ENCODE measurements at places on chromosomes 4 and X.

- no peaks in the 10 kb centered on the region for H3K4me1 ChIP-seq
- no peaks in the 10 kb centered on the region for H3K27me3 ChIP-seq
- no peak overlapping the region for H3K4me3 ChIP-seq
- no peak overlapping the region for H3K27ac ChIP-seq
These were observed 346.7 kb downstream of the TRIML1 start for GRCh38 chr4:188485906-188486305.

DNA sequence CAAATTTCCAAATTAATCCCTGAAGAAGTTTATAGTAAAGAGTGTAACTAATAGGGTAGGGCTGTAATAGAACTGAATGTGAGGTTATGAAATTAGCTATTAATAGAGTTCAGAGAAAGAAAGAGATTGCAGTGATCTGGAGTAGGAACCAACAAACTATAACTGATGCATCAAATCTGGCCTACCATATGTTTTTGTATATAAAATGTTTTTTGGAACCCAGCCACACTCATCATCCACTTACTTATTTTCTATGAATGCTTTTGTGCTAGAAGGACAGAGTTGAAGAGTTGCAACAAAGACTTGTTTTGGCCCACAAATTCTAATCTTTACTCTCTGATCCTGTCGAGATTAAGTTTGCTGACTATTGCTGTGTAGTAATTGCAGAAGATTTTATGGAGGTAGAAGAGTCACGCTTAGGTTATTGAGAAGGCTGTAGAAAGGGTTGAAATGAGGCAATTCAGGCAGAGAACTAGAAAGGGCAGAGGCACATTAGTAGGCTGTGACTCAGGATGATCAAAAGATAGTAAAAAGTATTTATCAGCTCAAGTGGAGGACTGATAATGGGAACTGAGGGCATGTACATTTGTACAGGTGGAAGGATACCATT is 298.7 kb upstream of the EMCN start:
- DNase-seq: peak; percentile 46
- no peak overlapping the region for H3K27ac ChIP-seq

DNA sequence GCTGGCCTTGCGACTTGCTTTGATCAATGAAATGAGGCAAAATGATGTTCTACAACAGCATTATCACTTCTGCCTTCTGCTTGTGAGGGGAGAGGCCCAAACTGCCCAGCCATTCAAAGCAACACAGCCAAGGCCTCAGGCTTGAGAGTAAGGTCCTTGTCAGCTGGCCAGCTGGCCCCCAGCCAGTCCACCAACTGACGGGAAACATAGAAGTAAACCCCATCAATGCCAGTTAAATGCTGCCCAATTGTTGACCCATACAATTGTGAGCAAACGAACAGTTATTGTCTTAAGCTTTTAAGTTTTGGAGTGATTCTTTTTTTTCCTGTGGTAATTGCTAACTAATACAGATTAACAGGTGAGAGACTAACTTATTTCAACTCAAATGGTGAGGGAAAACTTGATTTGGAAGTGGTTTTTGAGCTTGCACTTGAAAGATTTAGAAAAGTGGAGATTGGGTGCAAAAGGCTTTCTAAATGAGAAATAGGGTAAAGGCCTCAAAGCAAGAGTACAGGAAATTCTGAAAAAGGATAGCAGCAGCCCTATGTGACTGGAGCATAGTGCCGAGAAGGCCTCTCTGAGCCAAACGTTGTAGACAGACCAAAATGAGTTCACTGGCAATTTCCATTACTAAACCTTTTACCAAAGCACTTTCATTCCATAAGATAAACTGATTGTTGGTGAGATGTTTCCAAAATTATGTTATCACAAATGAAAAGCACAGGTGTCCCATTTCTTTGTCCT is 66.9 kb downstream of the ARHGEF38 start:
- H3K4me1 ChIP-seq: peaks cover 26% of the 10 kb centered on the region
- H3K4me3 ChIP-seq: no peak overlapping the region
- no peaks in the 10 kb centered on the region for H3K36me3 ChIP-seq
- peak; percentile 74 for DNase-seq
- H3K27me3 ChIP-seq: no peaks in the 10 kb centered on the region
- peak overlapping the region; percentile 77 for H3K27ac ChIP-seq

DNA sequence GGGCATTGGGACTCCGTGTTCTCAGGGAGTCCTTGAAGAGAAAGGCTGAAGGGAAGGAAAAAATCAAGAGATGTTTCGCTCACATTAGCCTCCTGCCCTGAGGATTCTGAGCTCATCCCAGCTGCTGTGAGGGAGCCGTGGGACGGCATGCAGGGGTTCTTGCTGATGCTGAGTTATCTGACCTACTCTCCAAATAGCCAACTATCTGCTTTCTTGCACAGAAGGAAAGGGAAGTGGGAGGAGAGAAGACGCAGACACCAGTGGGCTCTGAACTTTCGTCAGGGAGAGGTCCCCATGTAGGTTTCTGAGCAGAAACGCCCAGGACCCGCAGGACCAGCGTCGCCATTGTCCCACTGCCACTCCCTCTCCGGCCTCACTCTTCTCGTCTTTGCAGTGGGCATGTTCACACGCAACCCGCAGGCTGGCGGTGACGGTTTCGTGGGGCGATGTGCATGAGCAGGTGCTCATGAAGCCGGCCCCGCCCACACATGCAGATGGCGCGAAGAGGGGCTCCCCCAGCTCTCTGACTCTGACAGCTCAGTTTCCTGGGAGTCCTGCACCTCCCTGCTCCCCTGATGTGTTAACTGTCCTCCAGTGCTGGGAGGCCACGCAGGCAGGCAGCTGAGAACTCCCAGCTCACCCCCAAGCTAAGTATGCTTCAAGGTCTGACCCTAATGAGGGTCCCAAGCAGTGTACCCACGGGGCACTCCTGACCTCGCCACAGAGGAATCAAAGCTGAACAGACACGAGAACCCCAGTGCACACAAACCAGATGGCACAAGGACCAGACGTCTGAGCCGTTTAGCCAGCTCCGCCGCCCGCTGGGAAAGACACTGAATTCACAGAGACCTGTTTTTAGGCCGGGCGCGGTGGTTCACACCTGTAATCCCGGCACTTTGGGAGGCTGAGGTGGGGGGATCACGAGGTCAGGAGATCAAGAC is 13.6 kb upstream of the ABLIM2 start:
- no peak overlapping the region for H3K27ac ChIP-seq
- no peaks in the 10 kb centered on the region for H3K27me3 ChIP-seq
- DNase-seq: no peak

- H3K27me3 ChIP-seq: no peaks in the 10 kb centered on the region
- no peak overlapping the region for H3K4me3 ChIP-seq
- peaks cover 18% of the 10 kb centered on the region for H3K4me1 ChIP-seq
- no peak for DNase-seq
- H3K27ac ChIP-seq: peak overlapping the region; percentile 77
- H3K36me3 ChIP-seq: peaks cover 3% of the 10 kb centered on the region
These were observed 146.8 kb downstream of the PPP3CA start for GRCh38 chr4:101200561-101200960.

DNA sequence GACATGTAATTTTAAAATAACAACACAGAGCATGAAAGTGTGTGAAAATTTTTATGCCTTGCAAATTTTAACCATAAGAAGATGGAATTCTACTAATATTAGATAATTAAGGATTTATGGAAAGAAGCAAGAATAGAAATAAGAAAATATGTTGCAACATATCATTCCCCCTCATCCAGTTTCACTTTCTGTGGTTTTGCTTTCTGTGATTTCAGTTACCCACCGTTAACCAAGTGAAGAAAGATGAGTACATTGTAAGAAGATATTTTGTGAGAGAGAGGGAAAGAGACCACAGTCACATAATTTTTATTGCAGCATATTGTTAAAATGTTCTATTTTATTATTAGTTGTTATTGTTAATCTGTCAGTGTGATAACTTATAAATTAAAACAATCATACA is 77.9 kb downstream of the ADAM29 start:
- no peaks in the 10 kb centered on the region for H3K4me1 ChIP-seq
- no peaks in the 10 kb centered on the region for H3K27me3 ChIP-seq
- H3K4me3 ChIP-seq: no peak overlapping the region
- no peaks in the 10 kb centered on the region for H3K36me3 ChIP-seq

DNA sequence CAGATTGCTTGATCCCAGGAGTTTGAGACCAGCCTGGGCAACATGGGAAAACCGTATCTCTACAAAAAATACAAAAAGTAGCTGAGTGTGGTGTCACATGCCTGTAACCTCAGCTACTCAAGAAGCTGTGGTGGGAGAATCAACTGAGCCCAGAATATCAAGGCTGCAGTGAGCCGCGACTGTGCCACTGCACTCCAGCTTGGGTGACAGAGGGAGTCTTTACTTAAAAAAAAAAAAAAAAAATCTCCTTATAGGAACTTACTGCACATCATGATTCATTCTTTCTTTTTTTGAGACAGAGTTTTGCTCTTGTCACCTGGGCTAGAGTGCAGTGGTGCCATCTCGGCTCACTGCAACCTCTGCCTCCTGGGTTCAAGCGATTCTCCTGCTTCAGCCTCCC is 24.3 kb downstream of the UPF3B start:
- no peak overlapping the region for H3K4me3 ChIP-seq
- H3K27ac ChIP-seq: no peak overlapping the region
- no peak for DNase-seq
- H3K36me3 ChIP-seq: no peaks in the 10 kb centered on the region
- H3K27me3 ChIP-seq: no peaks in the 10 kb centered on the region
- H3K4me1 ChIP-seq: no peaks in the 10 kb centered on the region

GRCh38 chr4:163866728-163867315 is 372.3 kb downstream of the TMA16 start:
- no peaks in the 10 kb centered on the region for H3K4me1 ChIP-seq
- no peak overlapping the region for H3K27ac ChIP-seq
- H3K27me3 ChIP-seq: no peaks in the 10 kb centered on the region

- no peaks in the 10 kb centered on the region for H3K27me3 ChIP-seq
- no peaks in the 10 kb centered on the region for H3K4me1 ChIP-seq
- H3K4me3 ChIP-seq: no peak overlapping the region
- H3K27ac ChIP-seq: no peak overlapping the region
These were observed 51.2 kb downstream of the TRIML1 start for GRCh38 chr4:188190461-188190860.

DNA sequence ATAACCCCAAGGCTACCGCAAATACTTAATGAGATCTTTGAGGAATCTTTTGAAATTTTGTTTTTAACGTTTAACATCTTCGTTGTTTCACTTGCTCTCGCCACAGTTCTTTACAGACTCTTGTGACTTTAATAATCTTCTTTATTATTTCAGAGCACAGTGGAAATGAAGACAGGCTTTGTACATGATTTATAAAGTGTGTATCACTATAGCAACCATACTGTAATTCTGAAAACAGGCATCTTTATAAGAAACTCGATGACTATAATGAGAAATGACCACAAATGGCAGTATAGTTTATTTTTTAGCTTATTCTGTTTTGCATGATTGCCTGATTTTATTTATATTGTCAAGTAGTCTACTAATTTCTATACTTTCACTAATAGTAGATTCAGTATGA is 224.4 kb upstream of the GALNTL6 start:
- H3K27ac ChIP-seq: no peak overlapping the region
- no peaks in the 10 kb centered on the region for H3K36me3 ChIP-seq
- no peaks in the 10 kb centered on the region for H3K4me1 ChIP-seq
- no peak overlapping the region for H3K4me3 ChIP-seq

Measured in stomach (tissue), 19 donors.